Stimulated activated CD8-positive, alpha-beta memory T cell treated with anti-CD3 and anti-CD28 coated beads, Interleukin-15, amount 100 ng/mL, for 24 hours (primary cell): ENCODE measurements at places on chromosomes 3 and 15.

- DNase-seq, result no peak
These were observed 29.2 kb downstream of the TMOD2 start for GRCh38 chr15:51780636-51781035.

DNA sequence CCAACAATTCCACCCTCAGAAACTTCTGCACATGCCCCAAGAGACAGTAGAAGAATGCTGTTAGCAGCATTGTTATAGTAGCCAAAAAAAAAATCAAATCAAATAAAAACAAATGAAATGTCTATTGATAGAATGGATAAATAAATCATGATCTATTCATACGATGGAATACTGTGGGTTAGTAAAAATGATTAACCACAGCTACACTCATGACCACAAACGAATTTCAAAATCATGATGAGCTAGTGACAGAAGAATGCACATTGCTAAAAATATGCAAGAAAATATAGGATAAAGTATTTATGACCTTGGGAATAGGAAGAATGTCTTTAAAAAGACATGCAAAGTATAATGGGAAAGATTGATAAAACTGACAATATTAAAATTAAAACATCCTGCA, 57.5 kb upstream of the ACAN start:
- DNase-seq, result no peak

DNA sequence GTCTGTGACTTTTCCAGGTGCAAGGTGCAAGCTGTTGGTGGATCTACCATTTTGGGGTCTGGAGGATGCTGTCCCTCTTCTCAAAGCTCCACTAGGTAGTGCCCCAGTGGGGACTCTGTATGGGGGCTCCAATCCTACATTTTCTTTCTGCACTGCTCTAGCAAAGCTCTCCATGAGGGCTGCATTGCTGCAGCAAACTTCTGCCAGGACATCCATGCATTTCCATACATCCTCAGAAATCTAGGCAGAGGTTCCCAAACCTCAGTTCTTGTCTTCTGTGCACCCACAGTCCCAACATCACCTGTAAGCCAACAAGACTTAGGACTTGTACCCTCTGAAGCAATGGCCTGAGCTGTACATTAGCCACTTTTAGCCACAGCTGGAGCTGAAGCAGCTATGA, 694.5 kb upstream of the BCHE start:
- no peak for DNase-seq

- DNase-seq, result no peak
These were observed 14.6 kb downstream of the ETV5 start for GRCh38 chr3:186094271-186094670.

- DNase-seq, result no peak
These were observed 1081.1 kb downstream of the NAALADL2 start for GRCh38 chr3:175940243-175940642.

GRCh38 chr3:13480340-13481318, 523 bp downstream of the HDAC11 start:
- DNase-seq, result no peak

DNA sequence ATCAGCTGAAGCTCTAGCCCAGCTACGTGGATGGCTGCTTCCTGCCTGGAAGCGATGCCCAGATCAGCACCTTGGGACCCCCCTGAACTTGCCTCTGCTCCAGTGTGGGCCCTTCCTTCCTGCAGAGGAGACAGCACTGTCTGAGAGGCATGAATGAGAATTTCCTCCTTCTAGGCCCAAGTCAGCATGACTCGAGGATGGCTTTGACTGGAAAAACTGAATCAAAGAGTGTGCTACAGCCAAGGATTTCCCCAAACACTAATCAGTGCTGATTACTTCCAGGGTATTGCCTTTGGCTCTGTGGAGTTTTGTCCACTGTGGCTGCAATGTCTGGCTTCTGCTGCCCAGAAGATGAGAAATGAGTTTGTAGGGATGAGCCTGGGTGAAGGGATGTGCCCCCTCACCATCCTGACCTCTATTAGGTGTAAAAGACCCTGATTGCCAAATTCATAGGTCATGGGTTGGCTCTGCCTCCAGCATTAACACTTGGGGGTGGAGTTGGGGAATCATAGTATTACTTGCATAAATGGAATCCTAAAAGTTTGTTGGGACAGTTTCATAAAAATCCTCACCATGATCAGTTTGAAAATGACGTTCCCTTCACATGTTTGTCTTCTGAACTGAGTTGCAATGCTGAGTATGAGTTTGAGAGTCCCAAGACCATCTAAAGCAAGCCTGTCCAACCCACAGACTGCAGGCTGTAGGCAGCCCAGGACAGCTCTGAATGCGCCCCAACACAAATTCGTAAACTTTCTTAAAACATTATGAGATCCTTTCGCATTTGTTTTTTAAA, 36.7 kb downstream of the FLNB start:
- DNase-seq, result no peak

DNA sequence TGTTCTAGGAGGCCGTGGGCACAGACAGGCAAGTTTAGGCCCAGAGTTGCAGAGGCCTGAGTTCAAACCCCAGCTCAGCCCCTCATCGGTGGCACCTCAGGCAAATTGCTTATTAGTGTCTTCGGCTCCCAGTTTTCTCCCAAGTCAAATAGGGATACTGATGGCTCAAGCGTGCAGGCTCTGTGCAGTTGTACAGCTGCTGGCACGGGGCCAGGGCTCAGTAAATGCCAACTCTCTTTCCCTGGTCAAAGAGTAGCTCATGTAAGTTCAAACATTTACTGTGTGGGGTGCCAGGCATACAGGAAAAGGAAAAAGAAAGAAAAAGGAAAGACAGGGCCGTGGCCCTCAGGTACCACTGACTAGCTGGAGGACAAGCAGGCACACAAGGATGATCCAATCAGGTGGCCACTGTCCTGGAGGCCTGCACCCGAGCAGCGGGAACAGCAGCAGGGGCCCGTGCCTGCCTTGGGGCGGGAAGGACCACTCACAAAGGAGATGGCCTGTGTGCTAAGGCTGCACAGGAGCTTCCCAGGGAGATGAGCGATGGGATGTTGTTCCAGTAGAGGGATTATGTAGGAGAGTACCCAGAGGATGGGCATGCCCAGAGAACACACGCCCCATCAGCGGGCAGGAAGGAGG, 70.8 kb downstream of the TBC1D2B start:
- no peak for DNase-seq

DNA sequence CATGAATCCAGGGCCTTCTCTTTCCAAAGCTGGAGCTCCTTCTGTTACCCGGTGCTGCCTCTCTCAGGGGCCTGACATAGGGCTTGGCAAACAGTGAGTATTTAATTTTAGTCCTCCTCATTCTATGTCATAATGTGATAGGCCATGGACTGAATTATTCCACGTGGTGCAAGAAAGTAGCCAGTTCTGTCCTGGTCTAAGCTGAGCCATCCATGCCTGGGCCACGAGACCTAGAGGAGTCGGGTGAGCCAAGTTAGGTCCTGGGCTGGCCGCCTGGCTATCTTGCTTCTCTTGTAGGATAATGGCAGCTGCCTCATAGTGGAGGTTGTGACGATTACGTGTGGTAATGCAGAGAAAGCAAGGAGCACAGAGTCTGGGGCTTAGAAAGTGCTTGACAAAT, 170.6 kb downstream of the FAM43A start:
- no peak for DNase-seq

DNA sequence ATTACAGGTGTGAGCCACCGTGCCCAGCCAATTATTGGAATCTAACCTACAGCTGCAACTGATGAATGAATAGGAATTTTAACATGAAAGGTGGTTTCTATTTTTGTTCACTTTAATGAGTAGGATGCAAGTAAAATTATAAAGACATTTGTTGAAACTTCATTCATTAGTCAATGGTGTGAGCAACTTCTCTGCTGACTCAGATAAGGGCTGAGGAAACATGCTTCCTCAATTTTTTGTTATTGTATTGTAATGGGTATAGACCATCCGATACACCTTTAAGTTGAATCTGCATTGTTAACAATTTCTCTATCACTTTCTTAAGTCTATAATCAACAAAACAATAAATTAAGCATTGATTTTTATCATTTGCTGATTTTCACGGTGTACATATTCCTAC, 127.8 kb downstream of the STAG1 start:
- no peak for DNase-seq

GRCh38 chr15:81780966-81781365, 264.9 kb downstream of the MEX3B start:
- DNase-seq, result no peak

DNA sequence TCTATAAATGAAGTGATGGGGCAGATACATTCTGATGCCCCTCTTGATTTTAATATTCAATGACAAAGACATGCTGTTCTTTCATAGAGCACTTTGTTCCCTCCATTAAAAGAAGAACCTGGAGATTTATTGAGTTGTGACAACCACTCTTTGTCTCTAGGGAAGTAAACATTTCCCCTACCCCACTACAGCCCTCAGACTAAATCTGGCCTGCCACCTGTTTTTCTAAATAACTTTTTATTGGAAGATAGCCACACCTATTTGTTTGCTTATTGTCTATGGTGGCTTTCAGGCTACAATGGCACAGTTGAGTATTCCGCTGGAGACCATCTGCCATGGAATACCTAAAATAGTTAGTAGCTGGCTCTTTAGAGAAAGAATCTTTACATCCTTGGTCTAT, 41.2 kb upstream of the ZNF385D start:
- no peak for DNase-seq

GRCh38 chr3:156675830-156676767, 1.7 kb downstream of the TIPARP start:
- DNase-seq, result no peak

GRCh38 chr3:79019137-79019923, 748.5 kb downstream of the ROBO1 start:
- DNase-seq, result no peak

DNA sequence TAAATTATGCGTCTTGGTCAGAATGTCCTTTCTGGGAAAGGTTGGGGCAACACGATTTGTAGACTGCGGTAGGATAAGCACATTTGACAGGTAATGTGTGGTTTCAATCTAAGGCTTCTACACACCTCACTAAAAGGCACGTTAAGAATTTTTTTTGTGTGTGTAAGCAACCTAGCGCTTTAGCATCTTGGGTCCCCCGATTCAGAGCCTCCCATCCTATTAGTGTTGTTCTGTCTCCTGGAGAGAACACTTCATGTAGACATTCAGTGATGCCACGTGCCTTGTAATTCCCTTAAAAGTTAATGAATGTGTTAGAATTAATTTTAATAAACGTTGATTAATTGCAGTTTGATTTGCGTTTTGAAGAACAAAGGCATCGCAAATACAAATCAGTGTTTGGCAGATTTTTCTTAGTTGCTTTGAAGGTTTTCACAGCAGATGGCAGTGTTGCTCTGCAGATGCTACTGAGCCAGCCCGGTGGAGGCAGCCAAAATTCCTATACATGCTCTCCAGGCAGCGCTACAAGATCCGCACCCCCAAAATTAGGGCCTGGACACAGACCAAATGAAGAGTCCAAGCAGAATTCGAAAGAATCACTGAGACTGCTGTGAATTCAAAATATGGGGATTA, 63.5 kb downstream of the OTOL1 start:
- DNase-seq, result no peak

- DNase-seq, result no peak
These were observed 470.7 kb upstream of the CBLB start for GRCh38 chr3:106339551-106339950.

- DNase-seq, result no peak
These were observed 6.6 kb downstream of the EHD4 start for GRCh38 chr15:41965441-41966413.

- DNase-seq, result no peak
These were observed 192.7 kb upstream of the CTDSPL start for GRCh38 chr3:37668818-37669610.

DNA sequence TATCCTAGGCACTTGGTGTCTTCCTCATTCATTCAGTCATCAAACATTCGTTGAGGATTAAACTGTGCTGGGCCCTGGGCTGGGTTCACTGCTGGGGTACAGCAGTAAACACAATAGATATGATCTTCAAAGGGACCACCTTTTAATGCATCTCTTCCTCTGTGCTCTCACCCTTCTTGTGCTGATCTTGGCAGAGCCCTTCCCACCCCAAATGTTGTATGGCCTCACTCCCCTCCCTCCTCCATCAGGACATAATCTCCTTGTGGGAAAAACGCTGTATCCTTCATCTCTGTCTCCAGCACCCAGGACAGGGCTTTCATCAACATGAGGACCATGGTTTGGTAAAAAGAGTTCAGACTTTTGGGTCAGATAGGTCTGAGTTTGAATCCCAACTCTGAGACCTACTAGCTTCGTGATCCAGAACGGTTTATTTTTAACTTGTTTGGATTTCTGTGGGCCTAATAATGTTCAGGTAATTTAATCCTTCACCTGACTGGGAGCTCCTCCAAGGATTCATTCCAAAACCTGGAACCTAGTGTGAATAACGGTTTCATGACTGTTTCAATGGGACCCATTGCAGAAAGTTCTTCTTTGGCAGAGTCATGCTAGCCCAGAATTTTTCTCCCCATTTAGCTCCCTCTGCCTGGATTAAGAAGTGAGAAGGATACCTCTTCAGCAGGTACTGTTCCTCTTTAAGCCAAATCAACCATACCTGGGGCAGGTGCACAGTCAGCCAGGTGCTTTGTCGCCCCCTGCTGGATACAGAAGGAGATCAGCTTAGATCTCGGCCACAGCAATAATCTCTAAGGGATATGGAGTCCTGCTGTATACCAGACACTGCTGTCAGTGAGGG, 5.2 kb upstream of the WNT7A start:
- no peak for DNase-seq

DNA sequence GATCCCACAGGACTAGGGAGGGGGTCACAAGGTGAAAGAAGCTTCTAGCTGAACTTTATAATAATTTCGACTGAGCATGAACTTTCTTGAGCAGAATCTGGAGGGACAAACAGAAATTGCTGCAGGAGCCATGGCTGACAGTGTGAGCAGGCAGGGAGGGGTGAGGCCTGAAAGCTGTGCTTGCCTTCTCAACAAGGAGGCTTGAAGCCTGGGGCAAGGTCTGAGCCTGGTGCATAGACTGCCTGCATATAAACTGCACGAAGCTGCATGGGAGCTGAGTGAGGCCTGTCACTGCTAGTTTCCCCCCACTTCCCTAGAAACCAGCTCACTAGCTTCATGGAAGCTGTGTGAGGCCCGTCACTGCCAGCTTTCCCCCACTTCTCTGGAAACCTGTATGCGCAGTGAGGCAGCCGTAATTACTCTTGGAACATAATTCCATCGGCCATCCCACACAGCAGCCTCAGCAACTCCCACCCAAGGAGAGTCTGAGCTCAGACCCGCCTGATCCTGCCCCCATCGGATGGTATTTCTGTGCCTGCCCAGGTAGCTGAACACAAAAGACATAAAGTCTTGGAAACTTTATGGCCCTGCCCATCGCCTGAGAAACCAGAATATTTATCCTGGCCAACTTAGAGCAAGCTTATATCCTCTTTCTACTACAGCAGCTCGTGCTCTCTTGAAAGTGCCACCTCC, 136.5 kb downstream of the PLCH1 start:
- DNase-seq, result no peak
